ENCODE measurements at places on chromosomes 7 and 10.
A peak's percentile ranks its signal among the peaks of the same experiment; 100 is the strongest.

GRCh38 chr7:148982654-148983199 is 45.6 kb downstream of the PDIA4 start:
- no peak for DNase-seq

DNA sequence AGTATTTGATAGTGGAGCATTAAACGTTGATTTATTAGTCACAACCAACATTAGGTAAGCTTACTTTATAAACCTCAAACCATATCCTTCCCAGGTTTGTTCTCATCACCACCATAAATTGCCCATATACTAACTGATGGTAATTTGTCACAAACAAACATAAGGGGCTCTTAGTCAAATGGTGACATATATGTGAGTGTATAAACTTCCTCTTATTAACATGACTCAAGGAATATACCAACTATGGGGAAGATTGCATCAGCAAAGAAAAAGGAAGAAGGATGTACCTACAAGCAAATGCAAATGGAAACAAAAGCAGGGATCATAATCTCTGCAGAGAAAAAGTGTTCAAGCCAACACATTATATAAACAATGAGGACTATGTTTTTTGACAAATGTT is 418.2 kb upstream of the AKR1E2 start:
- no peak for DNase-seq

DNA sequence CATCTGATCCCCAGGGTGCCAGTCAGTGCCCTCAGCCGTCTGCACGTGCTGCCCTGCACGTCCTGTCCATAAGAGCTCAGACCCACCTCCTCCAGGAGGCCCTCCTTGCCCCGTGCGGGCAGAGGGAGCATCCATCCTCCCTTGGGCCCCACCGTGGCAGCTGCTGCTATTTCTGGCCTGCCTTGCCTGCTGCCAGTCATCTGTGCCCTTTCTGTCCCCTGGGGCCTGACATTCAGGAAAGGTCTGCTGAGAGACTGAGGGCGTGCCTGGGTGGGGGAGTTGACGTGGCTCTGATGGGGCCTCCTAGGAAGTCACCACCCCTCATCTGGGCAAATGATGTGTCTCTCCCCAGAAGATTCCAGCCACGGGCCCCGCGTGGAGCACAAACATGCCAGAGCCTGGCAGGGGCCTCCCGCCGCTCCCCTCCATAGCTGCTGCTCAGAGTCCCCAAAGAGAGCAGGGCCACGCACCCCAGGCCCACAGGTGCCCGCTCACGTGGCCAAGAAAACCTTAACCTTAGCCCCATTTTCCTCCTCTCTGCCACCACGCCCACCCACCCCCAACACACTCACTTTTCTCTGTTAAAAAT is 21.8 kb downstream of the DPYSL4 start:
- no peak for DNase-seq

- no peak for DNase-seq
Measured at GRCh38 chr10:118584181-118584954, 11.1 kb downstream of the PRLHR start.

GRCh38 chr10:61987951-61988379 is 86.5 kb downstream of the ARID5B start:
- DNase-seq: peak; percentile 68

GRCh38 chr7:129859183-129859582 is 93.6 kb downstream of the UBE2H start:
- peak; percentile 8 for DNase-seq

DNA sequence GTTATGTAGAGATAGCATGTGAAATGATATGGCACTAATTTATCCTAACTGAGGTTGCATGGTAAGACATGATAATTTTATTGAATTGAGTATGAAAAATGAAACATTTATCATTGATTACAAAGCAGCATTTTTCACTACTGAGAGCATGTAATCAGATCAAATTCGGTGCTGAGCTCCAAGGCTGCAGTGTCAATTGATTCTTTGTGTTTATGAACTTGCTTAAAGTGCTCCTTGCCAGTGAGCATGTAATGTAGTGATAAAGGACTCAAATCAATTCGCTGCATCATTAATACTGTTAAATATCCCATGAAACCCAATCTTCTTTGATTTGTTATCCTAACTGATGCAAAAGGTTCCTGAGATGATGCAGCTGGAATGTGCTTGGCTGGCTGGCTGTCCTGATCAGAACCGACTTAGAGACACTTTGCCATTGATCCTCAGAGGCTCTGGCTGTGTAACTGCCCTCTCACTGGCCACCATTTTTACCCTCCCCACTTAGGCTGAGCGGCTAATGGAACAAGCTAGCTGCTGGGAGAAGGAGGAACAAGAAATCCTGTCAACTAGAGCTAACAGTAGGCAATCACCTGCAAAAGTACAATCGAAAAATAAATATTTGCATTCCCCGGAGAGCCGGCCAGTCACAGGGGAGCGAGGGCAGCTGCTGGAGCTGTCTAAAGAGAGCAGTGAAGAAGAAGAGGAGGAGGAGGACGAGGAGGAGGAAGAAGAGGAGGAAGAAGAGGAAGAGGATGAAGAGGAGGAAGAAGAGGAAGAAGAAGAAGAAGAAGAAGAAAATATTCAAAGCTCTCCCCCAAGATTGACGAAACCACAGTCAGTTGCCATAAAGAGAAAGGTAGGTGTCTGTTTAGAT is 89.8 kb upstream of the SAMD8 start:
- no peak for DNase-seq

GRCh38 chr7:610531-611280 is 91.1 kb upstream of the PDGFA start:
- DNase-seq: peak; percentile 58

Data from CD4-positive, alpha-beta T cell treated with Interleukin-21 for 1 hour (primary cell).